ENCODE measurements at places on chromosomes 5 and 9.
A peak's percentile ranks its signal among the peaks of the same experiment; 100 is the strongest.

- DNase-seq, result no peak
Observed at GRCh38 chr9:101229606-101230005, 155.2 kb downstream of the BAAT start.

- no peak for DNase-seq
Observed at GRCh38 chr5:172288465-172288864, 4.9 kb upstream of the UBTD2 start.

DNA sequence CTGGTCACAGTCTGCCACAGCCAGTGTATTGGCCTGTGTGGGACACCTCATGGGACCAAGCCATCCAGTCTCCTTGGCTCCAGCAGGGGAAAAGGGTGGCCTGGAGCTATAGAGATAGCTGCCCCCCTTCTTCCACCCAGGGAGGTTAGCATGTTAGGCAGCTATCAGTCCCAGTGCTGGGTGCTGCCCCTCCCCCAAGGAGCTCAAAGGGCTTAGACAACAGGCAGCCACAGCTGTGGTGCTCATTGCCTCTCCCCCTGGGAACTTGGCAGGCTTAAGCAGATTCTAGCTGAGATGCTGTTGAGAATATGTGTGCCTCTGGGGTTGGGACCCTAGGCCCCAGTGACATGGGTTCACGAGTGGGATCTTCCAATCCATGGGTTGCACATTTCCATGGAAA lies 226.0 kb upstream of the PTGER4 start:
- DNase-seq, result no peak

- no peak for DNase-seq
Observed at GRCh38 chr5:160268121-160268520, 38.8 kb downstream of the FABP6 start.

GRCh38 chr9:73782166-73782565 lies 630.5 kb downstream of the ANXA1 start:
- no peak for DNase-seq

- DNase-seq, result peak; percentile 59
Observed at GRCh38 chr9:81814794-81815464, 113.3 kb upstream of the SPATA31D4 start.

GRCh38 chr5:31664566-31664965 lies 25.6 kb downstream of the PDZD2 start:
- no peak for DNase-seq

GRCh38 chr9:131744720-131745201 lies 4.9 kb upstream of the RAPGEF1 start:
- DNase-seq, result no peak

GRCh38 chr5:35478856-35479682 lies 138.6 kb upstream of the SPEF2 start:
- no peak for DNase-seq

DNA sequence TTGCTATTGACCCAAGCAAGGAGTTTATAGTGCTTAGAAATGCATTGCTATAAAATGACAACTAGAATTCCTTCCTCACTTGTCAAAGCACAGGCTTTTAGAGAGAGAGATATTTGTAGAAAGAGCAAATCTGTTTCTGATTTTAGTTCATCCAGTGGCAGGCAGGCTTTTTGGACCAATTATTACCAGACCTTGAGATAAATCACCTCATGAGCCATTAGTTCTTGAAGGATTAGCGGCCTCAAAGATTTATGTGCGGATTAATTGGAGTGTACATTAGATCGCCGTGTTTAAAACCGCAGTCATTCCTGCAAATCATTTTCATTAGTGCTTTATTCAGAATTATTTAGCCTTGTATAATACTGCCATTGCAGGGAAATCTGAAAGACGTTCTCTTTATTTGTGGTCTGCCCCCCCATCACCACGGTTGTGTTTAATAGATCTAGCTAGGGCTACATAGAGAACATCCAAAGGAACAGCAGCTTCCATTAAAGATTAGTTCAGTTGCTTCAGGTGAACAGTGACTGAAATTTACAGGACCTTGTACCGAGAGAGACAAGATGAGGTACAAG lies 28.8 kb upstream of the TJP2 start:
- DNase-seq, result no peak

GRCh38 chr9:78004478-78005229 lies 27.0 kb downstream of the GNAQ start:
- DNase-seq, result no peak
